Spinal cord (tissue), 10 donors: ENCODE measurements at places on chromosomes 1 and 21. TPM values are rescaled to one million over a fixed set of nuclear protein-coding genes. Genes with fewer than 3 reads are reported as not detected.

The NSL1 gene
- polyA plus RNA-seq: 48.3 TPM

The PBX1 gene
- polyA plus RNA-seq: 118 TPM

The KCNA3 gene
- 4.9 TPM for polyA plus RNA-seq

The RNF186 gene
- polyA plus RNA-seq: not detected

The LIPI gene
- 0.25 TPM for polyA plus RNA-seq

The FHAD1 gene
- polyA plus RNA-seq: 6.3 TPM

The SAMSN1 gene
- 8.5 TPM for polyA plus RNA-seq

The SH3BGR gene
- polyA plus RNA-seq: 8.0 TPM

The HTR6 gene
- 2.5 TPM for polyA plus RNA-seq

The FAM72A gene
- polyA plus RNA-seq: 10.0 TPM

The AMIGO1 gene
- 18.0 TPM for polyA plus RNA-seq

The OR2L3 gene
- 0.24 TPM for polyA plus RNA-seq

The ASAP3 gene
- 34.9 TPM for polyA plus RNA-seq

The SLC44A5 gene
- 27.9 TPM for polyA plus RNA-seq

The UBASH3A gene
- not detected for polyA plus RNA-seq

The NEXN gene
- polyA plus RNA-seq: 5.2 TPM

The KIF21B gene
- polyA plus RNA-seq: 104 TPM

The RNU11 gene
- polyA plus RNA-seq: not detected

The VANGL1 gene
- 8.6 TPM for polyA plus RNA-seq

The NR5A2 gene
- 1.7 TPM for polyA plus RNA-seq

The AJAP1 gene
- 28.7 TPM for polyA plus RNA-seq

The ILDR2 gene
- 22.2 TPM for polyA plus RNA-seq

The PGLYRP4 gene
- polyA plus RNA-seq: not detected

The SELENBP1 gene
- 40.5 TPM for polyA plus RNA-seq

The RNU1-4 gene
- polyA plus RNA-seq: 1.2 TPM

The SPRR1A gene
- polyA plus RNA-seq: not detected

The TMEM222 gene
- polyA plus RNA-seq: 61.0 TPM

The FMO1 gene
- polyA plus RNA-seq: 3.0 TPM

The C1orf115 gene
- polyA plus RNA-seq: 18.9 TPM

The S1PR1 gene
- polyA plus RNA-seq: 58.8 TPM

The OR6N1 gene
- polyA plus RNA-seq: not detected

The OLFML2B gene
- polyA plus RNA-seq: 13.7 TPM

The CYP4A22 gene
- 1.0 TPM for polyA plus RNA-seq

The PGBD5 gene
- 22.6 TPM for polyA plus RNA-seq

The DMRTA2 gene
- not detected for polyA plus RNA-seq
